ENCODE measurements at places on chromosomes 3 and 15.

DNA sequence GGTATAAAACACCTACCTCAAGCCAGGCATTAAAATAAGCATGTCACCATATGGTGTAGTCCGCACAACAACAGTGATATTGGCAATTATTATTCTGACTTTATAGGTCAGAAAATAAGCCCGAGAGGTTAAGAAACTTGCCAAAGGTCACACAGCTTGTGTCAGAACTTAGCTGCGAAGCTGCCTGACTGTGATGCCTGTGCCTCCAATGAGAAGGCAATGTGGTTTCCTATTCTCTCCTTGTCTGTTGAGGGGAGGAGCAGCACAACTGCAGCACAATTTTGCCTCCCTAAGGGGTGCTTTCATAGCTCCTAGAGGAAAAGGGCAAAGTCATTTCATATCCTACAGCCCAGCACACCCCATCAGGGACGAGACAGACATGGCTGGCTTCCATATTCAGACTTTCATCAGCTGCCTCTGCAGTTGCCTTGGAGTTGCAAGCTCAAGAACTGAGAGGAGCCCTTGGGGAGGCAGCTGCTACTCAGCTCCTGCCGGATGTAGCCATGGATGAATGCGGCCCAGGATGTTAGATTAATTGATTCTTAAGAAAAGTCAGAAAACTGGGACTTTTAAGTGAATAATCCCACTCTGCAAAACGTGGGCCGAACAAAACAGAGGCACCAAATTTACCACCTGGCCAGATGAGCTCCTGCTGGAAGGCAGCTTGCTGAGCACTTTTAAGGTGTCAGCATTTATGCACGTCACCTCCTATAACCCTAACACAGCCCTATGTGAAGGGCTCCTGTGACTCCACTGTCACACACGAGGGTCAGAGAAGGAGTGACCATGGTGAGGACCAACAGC, 38.5 kb downstream of the MYO5C start:
- DNase-seq: no peak

DNA sequence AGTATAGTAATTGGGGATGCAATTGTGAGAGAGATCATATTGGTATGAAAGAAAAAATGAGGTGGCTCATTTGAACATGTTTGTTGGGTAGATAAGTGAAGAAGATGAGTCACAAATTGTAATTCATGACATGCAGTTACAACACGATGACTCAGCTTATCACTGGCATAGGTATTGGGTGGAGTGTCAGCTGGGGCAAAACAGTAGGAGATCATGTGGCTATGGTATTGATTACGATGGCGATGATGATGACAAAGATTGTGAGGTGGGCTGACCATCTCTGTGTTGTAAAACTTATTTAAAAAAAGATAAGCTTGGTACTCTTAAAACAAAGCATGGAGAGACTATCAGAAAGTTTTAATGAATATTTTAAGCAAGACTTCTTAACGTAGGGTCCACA, 11.6 kb upstream of the DPH6 start:
- no peak for DNase-seq

GRCh38 chr3:7271631-7272030, 410.7 kb downstream of the GRM7 start:
- no peak for DNase-seq

DNA sequence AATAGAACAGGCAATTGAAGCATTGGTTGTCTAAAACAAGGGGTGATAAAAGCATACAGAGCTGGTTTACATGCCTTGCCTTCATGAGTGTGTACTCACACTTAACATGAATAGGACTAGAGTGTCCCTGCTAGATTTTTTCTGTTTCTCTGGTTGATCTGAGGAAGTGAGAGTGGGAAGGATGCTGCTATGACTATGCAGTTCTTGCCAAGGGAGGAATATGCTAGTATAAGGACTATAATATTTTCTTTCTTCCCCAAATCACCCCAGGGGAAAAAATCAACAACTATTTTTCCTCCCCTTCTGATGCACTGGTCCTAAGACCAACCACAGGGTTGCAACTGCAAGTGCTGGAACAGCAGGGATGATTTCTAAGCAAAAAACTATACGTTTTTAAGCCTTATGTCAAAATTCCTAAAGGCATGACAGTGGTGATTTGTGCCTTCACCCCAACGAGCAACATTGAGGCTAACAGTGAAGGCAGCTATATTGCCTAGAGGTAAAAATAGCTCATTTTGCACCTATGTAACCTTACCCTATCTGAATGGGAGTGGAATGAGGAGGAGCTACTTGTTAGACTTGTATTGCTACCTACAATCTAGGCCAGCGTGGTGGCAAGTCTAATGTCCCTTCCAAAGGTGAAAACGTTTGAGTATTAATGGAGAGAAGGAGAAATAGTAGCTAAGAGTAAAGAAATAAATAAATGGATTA, 33.5 kb upstream of the USP8 start:
- DNase-seq: no peak
